ENCODE measurements at places on chromosomes 1 and 21. TPM values are rescaled to one million over a fixed set of nuclear protein-coding genes. Genes with fewer than 3 reads are reported as not detected.

GRCh38 chr1:118863688-118864087 lies 124.5 kb downstream of the TBX15 start:
- H3K27ac ChIP-seq, result no peak overlapping the region
- no peak for DNase-seq
- no peak overlapping the region for H3K4me3 ChIP-seq
- no peaks in the 10 kb centered on the region for H3K36me3 ChIP-seq
- H3K4me1 ChIP-seq, result no peaks in the 10 kb centered on the region

DNA sequence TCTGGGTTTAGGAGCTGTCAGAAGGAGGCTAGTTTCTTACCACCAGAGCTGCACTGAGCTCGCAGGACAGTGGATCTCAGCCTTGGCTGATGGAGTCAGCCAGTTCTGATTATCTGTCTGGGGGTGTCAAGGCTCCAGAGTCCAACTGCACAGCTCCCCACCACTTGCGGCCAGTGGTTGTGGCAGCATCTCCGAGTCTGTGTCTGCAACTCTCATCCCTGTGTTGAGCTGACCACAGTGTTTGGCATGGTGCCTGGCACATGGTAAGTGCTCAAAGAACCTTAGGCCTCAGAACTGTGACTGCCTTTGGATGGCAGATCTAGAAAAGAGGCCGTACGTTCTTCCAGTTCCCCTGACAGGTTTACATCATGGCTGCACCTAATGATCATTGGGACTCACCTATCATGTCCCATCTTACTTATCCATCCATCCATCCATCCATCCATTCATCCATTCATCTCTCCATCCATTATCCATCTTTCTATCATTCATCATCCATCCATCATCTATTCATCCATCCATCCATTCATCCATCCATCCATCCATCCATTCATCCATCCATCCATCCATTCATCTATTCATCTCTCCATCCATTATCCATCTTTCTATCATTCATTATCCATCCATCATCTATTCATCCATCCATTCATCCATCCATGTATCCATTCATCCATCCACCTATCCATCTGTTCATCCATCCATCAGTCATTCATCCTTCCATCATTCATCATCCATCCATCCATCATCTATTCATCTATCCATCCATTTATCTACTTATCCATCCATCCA lies 114.5 kb downstream of the CRYAA start:
- no peaks in the 10 kb centered on the region for H3K36me3 ChIP-seq
- no peaks in the 10 kb centered on the region for H3K27me3 ChIP-seq
- H3K4me1 ChIP-seq, result peaks cover 1% of the 10 kb centered on the region
- H3K27ac ChIP-seq, result no peak overlapping the region

DNA sequence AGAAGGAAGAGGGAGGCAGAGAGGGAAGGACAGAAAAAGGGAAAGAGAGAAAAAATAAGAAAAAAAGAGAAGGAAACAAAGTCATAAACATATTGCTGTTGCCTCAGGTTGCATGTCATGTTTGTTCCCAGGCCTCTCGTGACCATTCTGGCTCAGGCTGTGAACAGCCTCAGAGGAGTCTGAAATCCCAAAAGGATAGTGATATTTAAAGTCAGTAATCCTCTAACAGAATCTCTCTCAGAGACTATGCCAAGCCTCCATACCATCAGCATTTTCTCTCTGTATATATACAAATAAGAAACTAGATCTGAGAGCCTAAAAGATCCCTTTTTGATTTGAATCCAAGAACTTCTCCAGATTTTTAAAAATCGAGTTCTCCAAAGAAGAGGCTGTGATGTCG lies 35.2 kb downstream of the GORAB start:
- H3K36me3 ChIP-seq, result no peaks in the 10 kb centered on the region
- no peak overlapping the region for H3K27ac ChIP-seq
- no peak overlapping the region for H3K4me3 ChIP-seq
- peaks cover 13% of the 10 kb centered on the region for H3K4me1 ChIP-seq

- H3K27ac ChIP-seq, result no peak overlapping the region
- H3K27me3 ChIP-seq, result no peaks in the 10 kb centered on the region
- H3K36me3 ChIP-seq, result peaks cover 35% of the 10 kb centered on the region
- H3K4me1 ChIP-seq, result peaks cover 20% of the 10 kb centered on the region
Observed at GRCh38 chr21:29321932-29322928, 23.5 kb downstream of the BACH1 start.

DNA sequence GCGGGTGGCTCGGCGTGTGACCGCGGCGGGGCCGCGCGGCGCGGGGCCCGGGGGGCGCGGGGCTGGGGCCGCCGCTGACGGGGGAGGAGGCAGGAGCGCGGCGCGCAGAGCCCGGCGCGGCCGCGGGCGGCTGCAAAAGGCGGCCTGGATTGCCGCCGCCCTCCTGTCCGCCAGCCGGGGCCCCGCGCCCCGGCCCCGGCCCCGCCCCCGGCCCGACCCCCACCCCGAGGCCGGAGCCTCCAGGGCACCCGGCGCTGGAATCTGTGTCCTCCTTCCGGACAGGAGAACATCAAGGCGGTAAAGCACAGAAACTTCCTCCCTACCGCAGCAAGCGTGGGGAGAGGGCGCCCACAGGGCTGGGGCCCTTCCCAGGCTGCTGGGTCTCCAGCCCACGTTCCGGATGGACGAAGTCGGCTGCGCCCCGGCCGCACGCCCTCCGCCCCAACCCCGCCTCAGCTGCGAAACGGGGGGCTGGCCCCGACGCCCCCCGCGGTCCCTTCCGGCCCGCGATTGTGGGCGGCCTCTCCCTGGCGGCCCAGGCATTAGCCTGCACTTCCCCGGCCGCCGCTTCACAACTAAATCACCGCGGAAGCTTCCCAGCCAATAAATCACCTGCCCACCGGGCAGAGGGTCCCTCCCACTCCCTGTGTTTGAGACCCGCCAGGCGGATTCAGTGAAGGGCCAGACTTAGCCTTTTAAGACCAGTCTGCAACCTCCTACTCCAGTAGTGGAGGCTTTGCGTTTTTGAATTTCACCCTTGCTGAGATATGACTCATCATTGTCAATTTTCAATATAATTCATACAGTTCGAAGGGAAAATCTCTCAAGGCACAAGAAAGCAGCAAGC lies 106.0 kb downstream of the SLC45A1 start:
- peak overlapping the region; percentile 88 for H3K4me3 ChIP-seq
- no peak for DNase-seq
- H3K27ac ChIP-seq, result peak overlapping the region; percentile 99
- no peaks in the 10 kb centered on the region for H3K36me3 ChIP-seq

DNA sequence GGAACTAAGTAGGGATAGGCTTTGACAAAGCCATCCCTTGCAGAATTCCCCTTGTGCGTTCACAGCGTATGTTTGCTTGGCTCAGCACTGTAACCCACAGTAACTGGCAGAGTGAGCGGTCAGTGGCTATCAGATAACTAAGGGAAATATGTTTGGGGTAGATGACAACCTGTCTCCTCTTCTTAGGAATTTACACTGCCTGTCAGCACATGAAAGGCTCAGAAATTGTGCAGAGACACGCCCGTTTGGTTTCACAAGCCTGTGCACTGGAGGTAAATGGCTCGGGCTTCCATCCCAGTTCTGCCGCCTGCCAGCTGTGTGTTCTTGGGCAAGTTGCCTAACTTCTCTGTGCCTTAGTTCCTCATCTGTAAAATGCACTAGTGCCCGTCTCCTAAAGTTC lies 101.2 kb downstream of the PRDM2 start:
- no peaks in the 10 kb centered on the region for H3K36me3 ChIP-seq
- no peak for DNase-seq
- no peaks in the 10 kb centered on the region for H3K27me3 ChIP-seq
- peaks cover 3% of the 10 kb centered on the region for H3K4me1 ChIP-seq

The PRCC gene
- total RNA-seq, result 43.6 TPM

- H3K27me3 ChIP-seq, result no peaks in the 10 kb centered on the region
- H3K36me3 ChIP-seq, result no peaks in the 10 kb centered on the region
- no peaks in the 10 kb centered on the region for H3K4me1 ChIP-seq
- H3K4me3 ChIP-seq, result no peak overlapping the region
- no peak overlapping the region for H3K27ac ChIP-seq
Observed at GRCh38 chr1:167863921-167864279, 50.0 kb downstream of the ADCY10 start.

GRCh38 chr1:89998306-89998705 lies 3.4 kb downstream of the ZNF326 start:
- H3K27me3 ChIP-seq, result no peaks in the 10 kb centered on the region
- DNase-seq, result no peak
- no peak overlapping the region for H3K4me3 ChIP-seq

DNA sequence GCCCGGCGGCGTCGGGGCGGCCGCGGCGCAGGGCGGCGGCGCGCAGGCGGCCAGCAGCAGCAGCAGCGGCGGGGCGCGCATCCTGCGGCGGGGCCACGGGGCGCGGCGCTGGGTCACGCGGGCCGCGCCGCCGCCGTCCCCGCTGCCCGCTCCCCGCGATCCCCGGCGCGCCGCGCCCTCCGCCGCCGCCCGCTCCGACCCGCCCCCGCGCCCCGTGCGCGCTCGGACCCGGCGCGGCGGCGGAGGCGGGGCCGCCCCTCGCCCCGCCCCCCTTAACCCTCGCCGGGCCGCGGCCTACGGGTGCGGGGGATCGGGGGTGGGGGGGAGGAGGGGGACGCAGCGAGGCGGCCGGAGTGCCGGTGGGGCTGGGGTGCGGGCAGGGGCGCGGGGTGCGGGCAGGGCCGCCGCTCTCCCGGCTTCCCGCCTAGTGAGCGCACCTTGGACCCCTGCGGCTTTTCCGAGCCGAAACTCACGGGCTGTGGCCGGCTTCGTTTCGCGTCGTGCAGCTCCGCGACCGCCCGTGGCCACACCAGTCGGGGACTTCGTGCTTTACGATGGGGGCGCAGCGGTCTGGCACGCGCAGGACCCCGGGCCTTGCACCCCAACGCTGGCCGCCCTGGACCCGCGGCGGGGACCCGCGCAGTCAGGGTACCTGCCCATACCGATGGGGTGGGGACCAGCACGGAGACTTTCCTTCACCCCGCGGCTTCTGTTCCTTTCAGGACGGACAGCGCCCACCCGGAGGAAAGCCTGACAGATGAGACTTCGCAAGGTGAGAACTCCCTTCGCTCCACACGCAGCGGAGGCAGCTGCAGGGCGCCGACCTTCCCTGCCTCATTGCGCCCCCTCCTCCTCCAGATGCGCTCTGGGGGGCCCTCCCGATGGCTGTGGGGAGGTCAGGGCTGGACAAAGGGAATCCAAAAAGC lies at the start of gene FNDC10:
TSS of gene FNDC10 (minus strand) at position 201 of the 926 bp plus-strand sequence. CDS start at position 81, 120 bp downstream.
- no peaks in the 10 kb centered on the region for H3K27me3 ChIP-seq
- H3K36me3 ChIP-seq, result no peaks in the 10 kb centered on the region
- DNase-seq, result no peak

DNA sequence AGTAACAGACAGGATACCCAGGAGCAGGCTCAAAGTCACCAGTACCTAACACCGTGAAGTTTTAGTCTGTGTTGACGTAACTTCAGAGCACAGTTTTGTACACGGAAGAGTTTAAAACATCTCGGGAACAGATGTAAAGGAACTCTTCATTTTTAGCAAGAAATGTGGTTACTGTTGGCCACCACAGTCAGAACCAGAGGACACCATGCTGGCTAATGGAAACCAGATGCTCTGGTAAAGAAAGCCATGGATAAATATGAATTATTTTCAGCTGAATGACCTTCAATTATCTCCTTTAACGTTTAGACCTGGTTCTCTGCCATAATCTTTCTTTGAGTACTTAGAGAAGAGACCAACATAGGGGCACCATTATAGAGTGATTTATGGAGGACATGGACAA lies 115.9 kb downstream of the NTMT2 start:
- no peak overlapping the region for H3K27ac ChIP-seq
- H3K4me3 ChIP-seq, result no peak overlapping the region
- DNase-seq, result no peak
- no peaks in the 10 kb centered on the region for H3K27me3 ChIP-seq
- H3K36me3 ChIP-seq, result no peaks in the 10 kb centered on the region

The NR5A2 gene
- 2.3 TPM for total RNA-seq

GRCh38 chr1:68485431-68486022 lies 11.4 kb downstream of the DEPDC1 start:
- no peak for DNase-seq
- H3K27ac ChIP-seq, result no peak overlapping the region
- no peaks in the 10 kb centered on the region for H3K4me1 ChIP-seq
- H3K4me3 ChIP-seq, result no peak overlapping the region
- H3K36me3 ChIP-seq, result no peaks in the 10 kb centered on the region

- H3K36me3 ChIP-seq, result no peaks in the 10 kb centered on the region
- no peak overlapping the region for H3K27ac ChIP-seq
- H3K27me3 ChIP-seq, result no peaks in the 10 kb centered on the region
- peaks cover 9% of the 10 kb centered on the region for H3K4me1 ChIP-seq
Observed at GRCh38 chr21:34255073-34255472, 108.7 kb upstream of the KCNE2 start.

DNA sequence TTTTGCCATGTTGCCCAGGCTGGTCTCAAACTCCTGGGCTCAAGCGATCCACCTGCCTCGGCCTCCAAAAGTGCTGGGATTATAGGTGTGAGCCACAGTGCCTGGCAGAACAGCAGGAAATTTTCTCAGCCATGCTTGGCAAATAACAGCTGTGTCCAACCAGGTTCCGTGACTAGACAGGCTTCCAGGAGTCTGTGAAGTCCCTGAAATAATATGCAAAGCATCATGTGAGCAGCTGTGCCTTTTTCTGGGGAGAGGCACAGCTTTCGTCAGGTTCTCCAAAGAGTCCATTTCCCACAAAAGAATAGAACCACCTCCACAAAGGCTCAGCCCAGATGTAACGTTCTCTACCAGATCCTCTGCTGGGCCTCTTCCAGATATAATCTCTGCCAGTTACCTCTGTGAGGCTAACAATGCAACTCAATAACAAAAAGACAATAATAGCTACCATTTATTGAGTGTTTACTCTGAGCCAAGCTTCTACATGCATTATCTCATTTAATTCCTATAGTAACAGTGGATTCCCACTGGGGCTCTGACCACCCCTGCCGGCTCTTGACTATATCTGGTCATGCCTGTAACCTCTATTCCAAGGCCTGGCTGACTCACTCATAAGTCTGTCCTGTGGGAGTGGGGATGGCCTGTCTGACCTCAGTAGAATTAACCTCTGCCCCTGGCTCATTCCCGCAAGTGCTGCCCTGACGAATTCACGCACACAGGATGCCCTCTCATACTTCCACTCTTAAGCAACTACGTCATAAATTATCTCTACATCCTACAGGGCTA lies 4.0 kb upstream of the NKAIN1 start:
- no peak overlapping the region for H3K27ac ChIP-seq
- no peaks in the 10 kb centered on the region for H3K36me3 ChIP-seq
- peaks cover 2% of the 10 kb centered on the region for H3K4me1 ChIP-seq

GRCh38 chr1:163050496-163050895 lies 18.7 kb upstream of the RGS4 start:
- no peak overlapping the region for H3K4me3 ChIP-seq
- no peak for DNase-seq
- H3K4me1 ChIP-seq, result no peaks in the 10 kb centered on the region

GRCh38 chr1:162696286-162696862 lies 64.1 kb downstream of the DDR2 start:
- no peak for DNase-seq
- no peaks in the 10 kb centered on the region for H3K27me3 ChIP-seq
- peak overlapping the region; percentile 85 for H3K27ac ChIP-seq
- no peaks in the 10 kb centered on the region for H3K36me3 ChIP-seq
- H3K4me3 ChIP-seq, result no peak overlapping the region

- H3K36me3 ChIP-seq, result no peaks in the 10 kb centered on the region
- H3K27me3 ChIP-seq, result no peaks in the 10 kb centered on the region
- no peak for DNase-seq
- H3K4me1 ChIP-seq, result peaks cover 5% of the 10 kb centered on the region
Observed at GRCh38 chr1:113519556-113519955, 129.2 kb downstream of the MAGI3 start.

The TMEM54 gene
- 105 TPM for total RNA-seq

The SOX13 gene
- total RNA-seq, result 20.5 TPM

All from esophagus muscularis mucosa (tissue), 4 donors.